AG20443 (cell line): ENCODE measurements at places on chromosomes 7 and 10.

DNA sequence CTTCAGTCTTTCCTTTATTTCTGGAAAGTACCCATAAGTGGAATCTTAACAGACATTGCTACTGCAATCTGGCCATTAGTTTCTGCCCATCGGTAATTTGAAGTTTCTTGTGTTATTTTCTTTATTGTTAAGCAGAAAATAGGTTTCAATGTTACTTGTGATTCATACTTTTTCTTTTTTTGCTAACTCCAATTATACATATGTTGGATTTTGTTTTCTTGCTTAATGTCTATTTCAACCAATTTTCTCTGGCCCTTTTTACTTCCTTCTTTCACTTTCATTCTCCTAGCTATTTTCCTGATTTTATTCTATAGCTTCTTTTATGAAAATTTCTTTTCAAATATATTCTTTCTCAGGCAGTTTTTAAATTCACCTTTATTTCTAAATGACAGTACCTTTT lies 457.4 kb downstream of the TCERG1L start:
- no peak for DNase-seq

GRCh38 chr10:55183993-55184392 lies 383.0 kb upstream of the PCDH15 start:
- no peak for DNase-seq

- DNase-seq, result no peak
Observed at GRCh38 chr10:106402458-106402857, 762.0 kb downstream of the SORCS1 start.

GRCh38 chr10:131259535-131259934 lies 52.0 kb downstream of the TCERG1L start:
- DNase-seq, result no peak

- no peak for DNase-seq
Observed at GRCh38 chr7:100212631-100213286, 7.0 kb upstream of the PVRIG start.

DNA sequence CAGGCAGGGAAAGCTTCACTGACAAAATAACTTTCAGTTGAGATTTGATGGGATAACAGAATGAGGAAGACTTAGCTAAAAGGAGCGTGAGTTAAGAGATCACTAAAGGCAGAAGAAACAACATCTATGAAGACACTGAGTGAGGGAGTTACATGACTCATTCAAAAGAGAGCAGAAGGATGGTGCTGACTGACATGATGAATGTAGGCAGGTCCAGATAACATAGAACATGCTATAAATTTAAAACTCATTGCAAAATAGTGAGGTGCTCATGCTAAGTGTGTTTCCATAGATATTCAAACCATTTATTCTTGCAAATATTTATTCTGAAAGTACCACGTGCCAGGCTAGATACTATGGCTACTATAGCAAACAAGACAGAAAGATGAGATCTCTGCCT lies 116.4 kb upstream of the DGKB start:
- no peak for DNase-seq

DNA sequence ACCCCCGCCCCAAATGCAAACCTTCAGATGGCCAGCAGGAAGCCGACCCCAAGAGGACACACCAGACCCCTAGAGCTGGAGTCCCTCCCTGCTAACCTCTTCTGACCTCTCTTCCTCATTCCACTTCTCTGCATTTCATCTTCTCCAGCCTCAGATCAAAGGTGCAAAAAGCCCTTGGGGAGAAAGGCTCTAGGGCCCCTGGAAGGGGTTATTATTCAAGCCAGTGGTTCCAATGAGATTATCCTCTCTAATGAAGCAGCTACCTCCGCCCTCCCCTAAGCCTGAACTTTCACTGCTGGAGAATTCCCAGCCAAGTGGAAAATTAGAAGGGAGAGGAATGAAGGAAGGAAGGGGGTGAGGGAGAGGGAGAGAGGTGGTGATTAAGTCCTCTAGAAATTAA lies 343.9 kb downstream of the PLXNA4 start:
- DNase-seq, result no peak

DNA sequence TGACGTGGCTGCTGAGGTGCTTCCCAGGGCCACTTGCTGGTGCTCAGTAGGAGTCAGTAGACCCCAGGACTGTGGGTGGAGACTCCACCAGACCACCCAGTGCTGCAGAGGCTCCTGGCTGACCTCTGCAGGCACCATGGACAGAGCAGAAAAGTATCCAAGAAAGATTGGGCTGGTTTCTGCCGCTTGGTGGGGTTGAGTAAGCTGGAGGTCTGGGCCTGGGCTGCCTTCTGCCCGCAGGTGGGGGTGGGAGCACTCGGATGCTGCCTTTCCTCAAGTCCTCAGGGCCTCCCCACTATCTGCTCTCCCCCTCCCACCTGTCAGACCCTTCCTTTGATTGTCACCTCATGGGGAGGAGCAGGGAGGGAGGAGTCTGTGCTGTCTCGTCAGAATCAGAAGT lies 91.6 kb downstream of the WDR37 start:
- no peak for DNase-seq

DNA sequence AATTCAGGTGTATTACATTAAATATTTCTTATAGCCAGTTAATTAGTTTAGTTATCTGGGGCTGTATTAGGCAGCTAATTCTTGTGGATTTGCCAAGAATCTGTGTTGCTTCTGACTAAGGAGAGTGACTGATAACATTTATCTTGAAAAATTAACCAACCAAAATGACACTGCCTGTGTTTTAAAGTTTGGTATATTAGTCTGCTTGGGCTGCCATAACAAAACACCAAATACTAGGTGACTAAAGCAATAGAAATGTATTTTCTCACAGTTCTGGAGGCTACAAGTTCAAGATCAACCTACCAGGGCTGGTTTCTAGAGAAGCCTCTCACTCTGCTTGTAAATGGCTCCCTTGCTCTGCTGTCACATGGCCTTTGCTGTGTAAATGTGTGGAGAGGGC lies 12.9 kb downstream of the EXOC4 start:
- DNase-seq, result no peak

- no peak for DNase-seq
Observed at GRCh38 chr7:107414198-107414597, 55.7 kb upstream of the GPR22 start.

DNA sequence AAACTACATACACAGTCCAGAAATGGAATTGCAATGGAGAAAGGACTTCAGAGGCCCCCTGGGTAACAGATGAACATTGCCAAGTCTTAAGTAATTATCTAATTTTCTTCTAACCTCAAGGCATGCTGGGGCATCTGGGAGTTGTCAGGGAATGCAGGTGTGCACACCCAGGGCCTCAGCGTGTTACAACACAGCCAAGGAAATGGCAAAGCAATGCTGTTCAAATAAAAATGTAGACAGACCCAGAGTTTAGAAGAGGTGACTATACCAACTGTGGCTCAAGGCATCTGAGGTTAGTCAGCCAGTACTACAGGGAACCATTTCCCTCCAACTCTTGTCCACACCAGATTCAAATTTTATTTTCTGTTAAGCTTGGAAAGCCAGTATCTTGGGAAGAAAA lies 73.6 kb downstream of the CCDC3 start:
- no peak for DNase-seq

GRCh38 chr7:94174956-94175355 lies 170.8 kb upstream of the BET1 start:
- DNase-seq, result no peak

DNA sequence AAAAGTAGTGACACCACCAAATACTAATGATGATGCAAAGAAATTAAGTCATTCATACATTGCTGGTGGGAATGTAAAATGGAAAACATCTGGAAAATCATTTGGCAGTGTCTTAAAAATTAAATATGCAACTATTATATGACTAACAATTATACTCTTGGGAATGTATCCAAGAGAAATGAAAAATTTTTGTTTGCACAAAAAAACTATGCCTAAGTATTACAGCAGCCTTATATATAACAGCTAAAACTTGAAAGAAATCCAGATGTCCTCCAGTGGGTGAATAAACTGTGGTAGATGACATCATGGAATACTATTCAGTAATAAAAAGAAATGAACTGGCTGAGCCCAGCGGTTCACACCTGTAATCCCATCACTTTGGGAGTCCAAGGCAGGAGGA lies 132.0 kb downstream of the NEBL start:
- no peak for DNase-seq

GRCh38 chr7:29623973-29624372 lies 60.3 kb downstream of the PRR15 start:
- DNase-seq, result no peak

DNA sequence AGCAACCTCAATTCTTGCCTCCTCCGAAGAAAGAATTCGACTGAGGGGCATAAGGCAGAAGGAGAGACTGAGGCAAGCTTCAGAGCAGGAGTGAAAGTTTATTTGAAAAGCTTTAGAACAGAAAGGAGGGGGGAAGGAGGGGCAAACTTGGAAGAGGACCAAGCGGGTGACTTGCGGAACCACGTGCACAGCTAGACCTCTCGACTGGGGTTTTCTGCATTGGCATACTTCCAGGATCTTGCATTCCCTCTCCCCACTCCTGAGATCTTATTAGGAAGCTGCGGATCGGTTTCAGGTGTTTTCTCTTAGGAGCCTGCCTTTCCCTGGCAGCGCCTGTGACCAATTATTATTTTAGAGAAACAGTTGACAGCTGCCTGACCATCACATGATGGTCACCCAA lies 20.3 kb upstream of the CPXM2 start:
- DNase-seq, result no peak

GRCh38 chr10:80486785-80487420 lies 32.8 kb downstream of the TSPAN14 start:
- no peak for DNase-seq

GRCh38 chr10:101079874-101080273 lies 18.1 kb downstream of the KAZALD1 start:
- DNase-seq, result no peak

GRCh38 chr10:98302741-98303365 lies 34.9 kb upstream of the LOXL4 start:
- DNase-seq, result peak; percentile 44

DNA sequence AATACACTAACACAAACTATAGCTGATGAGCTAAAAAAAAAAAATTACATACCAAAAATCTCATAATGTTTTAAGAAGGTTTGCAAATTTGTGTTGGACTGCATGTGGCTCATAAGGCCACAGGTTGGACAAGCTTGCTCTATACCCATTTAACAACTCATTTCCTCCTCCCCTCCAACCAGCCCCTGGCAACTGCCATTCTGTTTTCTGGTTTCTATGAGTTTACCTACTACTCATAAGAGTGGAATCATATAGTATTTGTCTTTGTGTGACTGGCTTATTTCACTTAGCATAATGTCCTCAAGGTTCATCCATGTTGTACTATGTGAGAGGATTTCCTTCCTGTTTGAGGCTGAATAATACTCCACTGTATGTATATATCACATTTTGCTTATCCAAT lies 100.4 kb upstream of the ARHGAP21 start:
- DNase-seq, result no peak

- DNase-seq, result no peak
Observed at GRCh38 chr7:114354306-114354705, 60.3 kb upstream of the FOXP2 start.
